ENCODE measurements at places on chromosomes 6 and 20.

- DNase-seq: no peak
Measured at GRCh38 chr20:37803438-37804307, 99.3 kb upstream of the VSTM2L start.

DNA sequence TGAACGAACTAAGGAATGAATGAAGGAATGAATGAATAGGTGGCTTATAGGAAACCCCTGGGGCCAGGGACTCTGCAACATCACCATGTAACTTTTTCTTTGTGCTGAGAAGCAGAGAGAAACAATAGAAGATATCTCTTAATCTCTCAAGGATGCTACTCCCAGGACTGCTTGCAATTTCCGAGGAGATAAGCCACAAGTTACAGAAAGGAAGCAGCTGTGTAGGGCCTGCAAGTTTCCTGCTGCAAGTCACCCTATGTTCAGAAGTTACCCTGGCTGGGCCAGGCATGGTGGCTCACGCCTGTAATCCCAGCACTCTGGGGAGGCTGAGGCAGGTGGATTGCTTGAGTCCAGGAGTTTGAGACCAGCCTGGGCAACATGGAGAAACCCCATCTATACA, 7.3 kb upstream of the MAVS start:
- DNase-seq: no peak

DNA sequence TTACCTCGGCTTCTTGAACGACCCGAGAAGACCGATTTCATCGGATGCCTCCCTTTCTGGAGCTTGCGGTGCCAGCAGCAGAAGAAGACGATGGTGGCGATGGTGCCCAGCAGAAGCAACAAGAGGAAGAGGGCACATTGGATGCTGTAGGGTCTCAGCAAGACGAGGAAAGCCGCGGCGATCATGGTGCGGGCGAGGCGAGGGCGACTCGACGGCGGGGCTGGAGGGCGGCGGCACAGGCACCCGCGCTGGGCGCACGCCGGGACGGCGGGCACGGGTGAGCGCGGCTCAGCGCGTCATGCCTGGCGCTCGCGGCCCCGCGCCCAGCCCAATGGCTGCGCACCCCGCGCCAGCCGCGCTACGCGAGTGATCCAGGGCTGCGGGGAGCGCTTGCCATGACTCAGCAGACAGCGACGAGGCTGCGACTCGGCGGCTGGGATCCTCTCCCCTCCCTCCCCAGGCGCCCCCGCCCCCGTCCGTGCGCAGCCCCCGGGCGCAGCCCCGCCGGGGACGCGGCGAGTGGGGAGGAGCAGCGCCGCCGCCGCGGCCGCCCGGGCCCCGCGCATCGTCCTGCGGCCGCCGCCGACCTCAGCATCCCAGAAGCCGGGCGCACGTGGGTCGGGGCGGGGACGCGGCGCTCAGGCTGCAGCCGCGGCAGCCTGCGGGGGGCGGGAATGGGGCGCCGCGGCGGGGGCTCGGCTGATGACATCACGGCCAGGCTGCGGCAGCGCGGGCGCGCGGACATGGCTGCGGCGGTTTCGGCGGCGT, at the start of gene BEND6:
Gene BEND6, plus strand, starts transcription at position 705 of the 768 bp plus-strand sequence. CDS start 26,704 bp downstream, outside the sequence.
- DNase-seq: peak; percentile 89

DNA sequence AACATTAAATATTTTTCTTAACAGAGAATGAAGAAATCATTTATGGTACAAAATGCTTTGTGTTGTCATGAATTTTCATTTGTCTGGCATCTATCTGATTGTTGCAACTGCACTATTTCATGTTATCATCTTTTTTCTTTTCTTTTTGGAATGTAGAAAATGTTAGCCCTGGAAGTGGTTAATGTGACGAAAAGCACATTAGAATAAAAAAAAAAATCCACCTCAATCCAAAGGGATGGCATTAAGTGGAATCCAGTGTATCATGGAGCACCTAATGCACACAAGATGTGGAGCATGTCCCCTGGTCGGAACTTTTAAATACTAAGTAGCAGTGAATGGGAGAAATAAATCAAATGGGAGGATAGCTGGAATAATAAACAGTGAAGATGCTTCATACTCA, 172.9 kb upstream of the MCHR2 start:
- no peak for DNase-seq

Data from caudate nucleus (tissue), 63 donors.